ENCODE measurements at places on chromosomes 12 and 14. TPM values are rescaled to one million over a fixed set of nuclear protein-coding genes. Genes with fewer than 3 reads are reported as not detected.

DNA sequence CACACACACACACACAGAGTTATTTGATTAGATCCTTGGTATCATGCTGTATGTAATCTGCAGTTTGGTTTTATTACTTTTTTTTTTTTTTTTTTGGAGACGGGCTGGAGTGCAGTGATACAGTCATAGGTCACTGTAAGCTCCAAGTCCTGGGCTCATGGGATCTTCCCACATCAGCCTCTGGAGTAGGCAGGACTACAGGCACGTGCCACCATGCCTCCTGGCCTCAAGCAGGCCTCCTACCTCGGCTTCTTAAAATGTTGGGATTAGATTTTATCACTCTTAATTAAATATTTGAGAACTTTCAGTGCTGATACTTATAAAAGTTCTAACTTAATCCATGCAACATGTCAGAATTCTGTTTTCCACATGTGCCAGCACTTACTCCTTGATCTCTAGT lies 31.3 kb upstream of the PSEN1 start:
- no peaks in the 10 kb centered on the region for H3K4me1 ChIP-seq
- no peak overlapping the region for H3K4me3 ChIP-seq
- peaks cover 55% of the 10 kb centered on the region for H3K36me3 ChIP-seq
- no peak overlapping the region for H3K27ac ChIP-seq
- H3K27me3 ChIP-seq = no peaks in the 10 kb centered on the region
- DNase-seq = no peak

- H3K4me3 ChIP-seq = no peak overlapping the region
- H3K4me1 ChIP-seq = no peaks in the 10 kb centered on the region
- no peak overlapping the region for H3K27ac ChIP-seq
- no peaks in the 10 kb centered on the region for H3K36me3 ChIP-seq
- H3K27me3 ChIP-seq = peaks cover 2% of the 10 kb centered on the region
Observed at GRCh38 chr12:101982307-101982706, 79.5 kb downstream of the WASHC3 start.

DNA sequence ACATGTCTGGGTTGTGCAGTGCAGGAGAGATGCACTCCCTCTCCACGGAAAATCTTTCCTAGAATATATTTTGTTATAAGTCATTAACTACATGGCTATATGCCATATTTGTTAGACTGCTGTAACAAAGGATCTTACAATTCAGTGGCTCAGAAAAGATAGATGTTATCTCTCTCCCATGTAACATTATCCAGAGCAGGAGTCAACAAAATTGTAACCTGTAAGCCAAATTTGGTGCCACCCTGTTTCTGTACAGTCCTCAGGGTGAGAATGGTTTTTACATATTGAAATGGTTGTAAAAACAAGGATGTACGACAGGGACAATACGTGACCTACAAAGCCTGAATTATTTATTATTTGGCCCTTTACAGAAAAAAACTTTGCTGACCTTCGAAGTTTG lies 155.5 kb downstream of the KIF21A start:
- no peak overlapping the region for H3K4me3 ChIP-seq
- no peaks in the 10 kb centered on the region for H3K4me1 ChIP-seq
- DNase-seq = no peak
- H3K27ac ChIP-seq = no peak overlapping the region

DNA sequence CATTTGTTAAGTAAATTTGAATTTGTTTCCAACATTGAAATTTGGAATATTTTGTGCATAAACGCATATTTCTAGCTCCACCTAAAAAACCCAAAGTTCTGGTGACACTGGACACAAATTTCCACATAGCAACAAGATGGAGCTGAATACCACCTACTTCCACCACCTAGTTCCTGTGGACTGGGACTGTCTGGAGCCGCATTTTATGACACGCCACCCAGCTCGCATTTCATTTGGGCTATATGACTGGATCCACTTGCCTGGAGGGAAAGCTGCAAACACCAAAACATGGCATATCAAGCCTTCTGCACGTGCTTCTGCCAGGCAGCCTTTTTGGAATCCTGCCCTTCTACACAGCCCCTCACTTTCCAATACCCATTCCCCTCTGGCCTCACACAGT lies 173.4 kb downstream of the KIF21A start:
- DNase-seq = no peak
- no peak overlapping the region for H3K27ac ChIP-seq
- peaks cover 9% of the 10 kb centered on the region for H3K27me3 ChIP-seq
- no peak overlapping the region for H3K4me3 ChIP-seq

GRCh38 chr12:30820406-30820946 lies 65.7 kb upstream of the CAPRIN2 start:
- peaks cover 10% of the 10 kb centered on the region for H3K4me1 ChIP-seq
- no peak overlapping the region for H3K27ac ChIP-seq
- H3K4me3 ChIP-seq = no peak overlapping the region
- H3K27me3 ChIP-seq = peaks cover 48% of the 10 kb centered on the region
- H3K36me3 ChIP-seq = no peaks in the 10 kb centered on the region
- no peak for DNase-seq

GRCh38 chr12:119660076-119660475 lies 7.9 kb upstream of the PRKAB1 start:
- H3K27me3 ChIP-seq = no peaks in the 10 kb centered on the region
- no peaks in the 10 kb centered on the region for H3K36me3 ChIP-seq
- DNase-seq = no peak
- H3K27ac ChIP-seq = no peak overlapping the region

GRCh38 chr14:97776890-97777558 lies 979.8 kb downstream of the VRK1 start:
- H3K4me1 ChIP-seq = peaks cover 22% of the 10 kb centered on the region
- no peaks in the 10 kb centered on the region for H3K27me3 ChIP-seq
- no peak for DNase-seq
- no peak overlapping the region for H3K4me3 ChIP-seq
- no peaks in the 10 kb centered on the region for H3K36me3 ChIP-seq

DNA sequence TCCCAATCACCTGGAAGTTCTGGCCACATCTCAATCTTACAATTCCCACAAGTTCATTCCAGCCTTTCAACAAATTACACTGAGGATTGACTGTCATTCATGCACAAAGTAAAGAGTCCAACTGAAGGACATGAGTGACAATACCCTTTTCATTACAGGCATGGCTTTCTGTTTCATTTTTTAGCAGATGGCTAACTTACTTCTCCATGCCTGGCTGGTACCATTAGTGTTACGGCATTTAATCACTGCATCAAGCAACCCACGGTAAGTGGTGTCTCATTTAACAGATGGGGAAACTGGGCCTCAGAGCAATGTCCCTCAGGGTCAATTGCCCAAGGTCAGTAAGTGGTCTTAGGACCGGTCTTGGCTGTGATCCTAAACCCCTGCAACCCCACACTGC lies 114.4 kb downstream of the PRICKLE1 start:
- H3K4me3 ChIP-seq = no peak overlapping the region
- DNase-seq = no peak
- H3K27me3 ChIP-seq = peaks cover 30% of the 10 kb centered on the region
- H3K27ac ChIP-seq = no peak overlapping the region
- H3K36me3 ChIP-seq = no peaks in the 10 kb centered on the region
- no peaks in the 10 kb centered on the region for H3K4me1 ChIP-seq

DNA sequence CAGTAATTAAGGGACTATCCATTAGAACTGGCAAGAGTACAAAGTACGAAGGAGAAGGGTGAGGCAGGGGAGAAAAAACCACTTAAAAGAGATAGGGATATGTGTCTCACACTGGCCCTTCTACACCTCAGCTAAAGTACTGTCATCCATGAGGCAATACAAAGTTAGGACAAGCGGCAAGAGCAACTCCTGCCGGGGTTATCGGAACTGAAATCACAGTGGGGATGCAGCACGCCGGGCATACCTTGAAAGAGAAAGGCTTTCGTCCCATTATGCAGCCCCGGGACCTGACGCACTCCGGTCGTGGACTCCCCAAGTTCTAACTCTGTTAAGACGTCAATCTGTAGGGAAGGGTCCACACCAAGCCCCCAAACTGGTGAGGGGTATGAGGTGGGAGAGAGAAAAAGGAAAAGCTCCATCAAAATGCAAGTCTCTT lies 1.1 kb downstream of the NELL2 start:
- peaks cover 10% of the 10 kb centered on the region for H3K27me3 ChIP-seq
- peak overlapping the region; percentile 90 for H3K27ac ChIP-seq
- H3K4me1 ChIP-seq = peaks cover 33% of the 10 kb centered on the region

DNA sequence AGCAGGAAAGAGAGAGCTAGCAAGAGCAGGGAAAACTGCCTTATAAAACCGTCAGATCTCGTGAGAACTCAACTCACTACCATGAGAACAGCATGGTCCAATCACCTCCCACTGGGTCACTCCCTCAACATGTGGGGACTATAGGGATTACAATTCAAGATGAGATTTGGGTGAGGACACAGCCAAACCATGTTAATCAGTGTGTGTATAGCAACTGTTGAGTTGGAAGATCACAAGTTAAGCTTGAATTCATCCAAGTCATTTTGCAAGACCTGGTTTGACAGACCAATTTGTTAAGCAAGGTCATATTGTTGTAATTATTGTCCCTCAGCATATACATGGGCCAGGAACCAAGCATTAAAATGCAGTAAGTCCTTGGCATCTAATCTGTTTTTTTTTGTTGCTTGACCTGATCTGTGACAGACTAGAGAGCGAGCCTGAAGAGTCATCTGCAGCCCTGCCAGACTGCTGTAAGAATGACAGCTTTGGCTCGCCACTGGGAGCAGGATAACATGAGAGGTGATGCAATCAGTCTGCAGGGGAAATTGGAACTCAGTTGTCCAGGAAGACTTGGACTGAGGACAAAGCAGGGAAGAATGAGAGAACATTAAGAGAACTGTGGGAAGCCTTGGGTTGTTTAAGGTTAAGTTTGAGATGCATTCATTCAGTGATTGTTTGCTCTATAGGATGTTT lies 297.6 kb upstream of the SEL1L start:
- H3K27ac ChIP-seq = no peak overlapping the region
- DNase-seq = no peak
- H3K27me3 ChIP-seq = no peaks in the 10 kb centered on the region

DNA sequence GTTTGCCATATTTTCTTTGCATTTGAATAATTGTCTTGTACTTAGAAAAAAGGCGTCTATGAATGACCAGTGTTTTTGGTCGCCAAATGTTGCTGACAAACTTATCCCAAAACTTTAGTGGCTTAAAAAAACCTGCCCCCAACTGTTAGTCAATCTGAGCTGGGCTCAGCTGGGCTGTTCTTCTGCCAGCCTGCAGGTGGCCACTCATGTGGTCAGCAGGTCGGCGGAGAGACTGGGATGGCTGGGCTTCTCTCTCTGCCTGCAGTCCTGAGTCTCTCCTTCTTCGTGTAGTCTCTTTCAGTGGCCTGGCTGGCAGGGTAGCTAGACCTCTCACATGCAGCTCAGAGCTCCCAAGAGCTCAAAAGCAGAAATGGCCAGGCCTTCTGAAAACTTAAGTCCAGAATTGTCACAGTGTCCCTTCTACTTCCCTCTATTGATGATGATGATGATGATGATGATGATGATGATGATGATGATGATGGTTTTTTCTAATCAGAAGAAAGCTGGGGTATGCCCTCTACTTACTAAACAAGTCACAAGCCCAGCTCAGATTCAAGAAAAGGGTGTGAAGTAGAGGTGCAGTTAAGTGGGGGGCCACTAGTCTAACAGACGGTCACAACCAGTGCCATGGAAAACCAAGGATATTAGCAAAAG lies 87.9 kb downstream of the PTPN11 start:
- no peak overlapping the region for H3K27ac ChIP-seq
- no peak for DNase-seq
- H3K27me3 ChIP-seq = no peaks in the 10 kb centered on the region
- no peak overlapping the region for H3K4me3 ChIP-seq
- no peaks in the 10 kb centered on the region for H3K4me1 ChIP-seq
- peaks cover 61% of the 10 kb centered on the region for H3K36me3 ChIP-seq

- H3K36me3 ChIP-seq = no peaks in the 10 kb centered on the region
- H3K4me3 ChIP-seq = no peak overlapping the region
- H3K4me1 ChIP-seq = no peaks in the 10 kb centered on the region
Observed at GRCh38 chr12:83256562-83256961, 569.9 kb downstream of the TMTC2 start.

Gene GAS2L3
- 3.9 TPM for total RNA-seq

Gene AMN
- 0.53 TPM for total RNA-seq

Gene USP44
- 5.3 TPM for total RNA-seq

Gene HVCN1
- total RNA-seq = 4.4 TPM

Gene HSPB8
- not detected for total RNA-seq

Gene CEP290
- 15.5 TPM for total RNA-seq

Gene GSC
- not detected for total RNA-seq

Gene TMEM63C
- 1.1 TPM for total RNA-seq

Gene VWF
- not detected for total RNA-seq

Gene RERGL
- total RNA-seq = not detected

Data from activated CD4-positive, alpha-beta T cell treated with anti-CD3 and anti-CD28 coated beads for 36 hours (primary cell).